ENCODE measurements at places on chromosomes 4 and X.

GRCh38 chr4:92651536-92651935, 347.8 kb downstream of the GRID2 start:
- DNase-seq: no peak

GRCh38 chr4:133621628-133622027, 472.5 kb downstream of the PCDH10 start:
- DNase-seq: no peak

- no peak for DNase-seq
Observed at GRCh38 chrX:76439188-76439587, 11.7 kb downstream of the MAGEE1 start.

- DNase-seq: no peak
Observed at GRCh38 chrX:119762718-119763117, 4.3 kb downstream of the SOWAHD start.

- DNase-seq: no peak
Observed at GRCh38 chrX:124548571-124548970, 202.2 kb downstream of the SH2D1A start.

GRCh38 chr4:95580226-95580625, 31.5 kb upstream of the UNC5C start:
- DNase-seq: no peak
